Fibroblast of skin of right quadriceps (primary cell): ENCODE measurements at places on chromosomes 5 and 9.

- DNase-seq: no peak
Observed at GRCh38 chr9:6428940-6429889, 16.2 kb downstream of the UHRF2 start.

DNA sequence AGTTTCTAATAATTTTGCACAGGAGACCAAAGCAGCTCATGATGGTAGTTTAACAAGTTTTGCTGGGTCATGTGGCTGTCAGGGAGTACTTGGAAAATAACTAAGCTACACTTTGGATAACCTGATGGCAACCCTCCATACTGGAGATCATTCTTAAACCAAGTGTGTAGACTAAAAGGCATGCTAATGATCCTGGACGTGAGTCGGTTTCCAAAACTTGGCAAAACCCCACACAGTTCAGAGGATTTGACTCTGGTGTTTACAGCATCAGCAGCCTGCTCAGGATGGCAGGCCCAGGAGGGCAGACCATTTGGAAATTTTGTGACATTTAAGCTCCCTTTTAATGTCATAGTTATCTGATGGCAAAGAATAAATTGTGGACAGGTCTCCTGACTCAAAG lies 196.5 kb upstream of the EFNA5 start:
- DNase-seq: no peak

DNA sequence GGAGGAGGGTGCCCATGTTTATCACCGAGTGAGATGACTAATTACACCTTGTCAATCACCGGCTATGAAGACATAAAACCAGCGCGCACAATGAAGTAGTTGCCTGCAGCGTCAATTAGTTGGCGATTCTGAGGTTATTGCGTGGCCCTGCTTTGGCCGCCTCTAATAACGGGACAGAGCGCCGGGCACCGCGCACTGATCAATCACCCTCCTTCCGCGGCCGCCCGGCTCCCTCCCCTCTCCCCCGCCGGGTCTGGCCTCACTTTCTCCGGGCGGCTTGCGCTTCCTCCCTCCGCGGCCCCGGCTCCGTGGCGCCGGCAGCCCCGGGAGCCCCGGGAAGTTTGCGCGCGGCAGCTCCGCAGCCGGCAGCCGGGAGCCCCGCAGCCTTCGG lies 3.3 kb upstream of the LHX2 start:
- no peak for DNase-seq

- DNase-seq: peak; percentile 38
Observed at GRCh38 chr5:50751064-50751657, 84.7 kb downstream of the PARP8 start.
